NCI-H510A (cell line): ENCODE measurements at places on chromosomes 5 and 9.

DNA sequence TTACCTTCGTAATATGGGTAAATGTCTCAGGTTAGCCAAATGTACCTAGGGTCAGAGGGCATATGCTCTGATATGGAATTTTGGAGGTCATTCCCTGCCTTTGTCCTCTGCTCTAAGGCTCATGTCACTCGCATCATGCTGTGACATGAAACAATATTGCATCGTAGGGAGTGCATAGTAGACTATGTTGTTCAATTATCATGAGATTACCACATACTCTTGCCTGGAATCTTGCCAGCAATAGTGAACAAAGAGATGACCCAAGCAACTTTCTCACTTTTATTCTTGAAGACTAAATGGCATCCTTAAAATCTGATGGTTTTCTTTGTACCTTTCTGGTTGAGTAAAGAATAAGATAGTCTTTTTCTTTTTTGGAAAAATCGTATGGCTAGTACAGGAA, 27.6 kb downstream of the ZNF462 start:
- no peak for DNase-seq

GRCh38 chr9:133233681-133234432, 24.8 kb upstream of the OBP2B start:
- no peak for DNase-seq

DNA sequence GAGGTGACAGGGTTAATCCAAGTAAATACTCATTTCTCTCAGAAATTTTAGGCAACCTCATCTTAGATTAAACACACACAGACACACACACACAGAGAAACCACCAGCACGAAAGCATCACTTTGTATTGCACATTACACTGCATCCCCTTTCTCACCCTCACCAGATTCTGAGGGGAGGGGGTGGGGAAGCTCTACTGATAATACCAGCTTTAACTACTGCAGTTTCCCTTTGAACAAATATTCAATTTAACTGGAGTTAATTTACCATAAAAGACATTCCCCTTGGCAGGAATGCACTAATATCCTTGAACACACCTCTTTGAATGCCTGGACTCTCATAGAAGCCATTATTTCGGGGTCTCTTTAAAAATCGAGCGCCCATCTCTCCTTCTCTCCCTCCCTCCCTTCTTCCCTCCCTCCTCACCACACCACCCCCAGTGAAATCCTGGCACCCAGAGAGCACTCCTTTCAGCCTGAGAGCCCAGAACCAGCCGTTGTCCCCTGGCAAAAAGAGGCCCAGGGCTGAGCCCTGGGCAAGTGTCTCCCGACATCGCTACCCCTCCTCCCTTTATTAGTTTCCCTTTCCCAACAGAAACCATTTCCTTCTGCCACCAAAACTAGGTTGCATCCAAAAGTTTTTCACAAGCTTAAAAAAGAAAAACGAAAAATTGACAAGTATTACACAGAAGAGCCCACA, 2.8 kb upstream of the NFIB start:
- DNase-seq = no peak

- DNase-seq = no peak
These were observed 32.3 kb upstream of the EQTN start for GRCh38 chr9:27329291-27329690.
